Left kidney (tissue), 8 donors: ENCODE measurements at places on chromosomes 13 and 19. TPM values are rescaled to one million over a fixed set of nuclear protein-coding genes. Genes with fewer than 3 reads are reported as not detected.

GRCh38 chr13:64506246-64506645 is 2723.9 kb downstream of the PCDH9 start:
- DNase-seq: no peak

DNA sequence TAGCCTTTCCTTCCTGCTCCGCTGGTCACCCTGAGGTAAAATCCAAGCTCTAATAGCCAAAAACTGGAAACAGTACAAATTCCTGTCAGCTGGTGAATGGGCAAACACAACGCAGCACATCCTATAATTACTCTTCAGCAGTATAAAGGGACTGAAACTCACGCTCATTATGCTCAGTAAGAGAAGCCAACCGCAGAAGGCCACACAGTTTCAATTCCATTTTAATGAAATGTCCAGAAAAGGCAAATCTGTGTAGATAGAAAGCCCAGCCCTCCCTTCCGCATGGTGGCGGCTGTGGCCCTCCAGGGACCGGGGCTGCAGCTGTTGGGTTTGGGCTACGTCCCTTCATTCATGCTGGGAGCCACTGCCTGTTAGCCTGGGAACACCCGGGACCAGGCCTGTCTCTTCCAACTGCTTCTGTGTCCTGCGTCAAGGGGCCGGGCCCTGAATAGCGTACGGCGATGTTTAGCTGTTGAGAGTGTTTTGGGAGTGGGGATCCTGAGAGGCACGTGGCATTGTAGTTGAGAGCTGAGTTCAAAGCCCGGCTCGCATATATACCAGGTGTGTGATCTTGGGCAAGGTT is 23.5 kb downstream of the NKPD1 start:
- no peak for DNase-seq

- peak; percentile 0 for DNase-seq
These were observed 37.3 kb upstream of the FNDC3A start for GRCh38 chr13:48938308-48938943.

- DNase-seq: no peak
These were observed 26.9 kb upstream of the KL start for GRCh38 chr13:32989290-32989667.

- DNase-seq: no peak
These were observed 50.2 kb downstream of the ERICH6B start for GRCh38 chr13:45565331-45565730.

DNA sequence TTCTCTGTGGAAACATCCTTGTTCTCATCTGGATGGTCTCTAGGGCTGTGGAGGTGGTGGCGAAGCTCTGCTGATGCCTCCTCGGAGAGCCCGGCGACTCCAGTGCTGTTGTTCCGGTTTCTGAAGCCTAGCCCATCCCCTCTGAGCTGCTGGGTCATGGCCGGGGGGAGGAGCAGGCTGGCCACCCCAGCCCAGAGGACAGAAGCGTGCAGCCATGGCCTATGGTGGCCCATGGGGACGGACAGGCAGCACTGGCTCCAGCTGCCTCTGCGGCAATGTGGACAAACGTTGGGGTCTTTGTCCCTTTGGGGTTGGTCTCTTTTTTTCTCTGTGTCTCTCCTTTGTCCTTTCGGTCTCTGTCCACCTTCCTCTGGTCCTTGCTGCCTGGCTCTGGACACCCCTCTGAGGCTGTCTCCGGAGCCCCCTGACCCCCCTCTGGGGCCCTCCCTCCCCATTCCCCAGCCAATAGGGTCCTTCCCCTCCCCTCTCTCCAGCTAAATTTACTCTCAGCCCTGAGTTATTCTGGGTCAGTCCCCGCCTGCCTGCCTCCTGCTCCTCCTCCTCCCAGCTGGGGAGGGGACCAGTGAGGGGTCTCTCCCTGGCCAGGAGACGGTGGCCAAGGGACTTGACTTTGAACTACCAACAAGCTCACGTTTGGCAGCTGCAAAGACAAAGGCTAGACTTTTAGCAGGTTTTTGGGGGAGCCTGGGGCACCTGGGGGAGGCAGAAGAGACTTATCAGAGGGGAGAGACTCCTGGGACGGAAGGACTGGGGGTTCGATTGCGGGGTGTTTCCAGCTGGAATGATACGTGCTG is at the start of gene HRC:
TSS of gene HRC (minus strand) at position 392 of the 815 bp plus-strand sequence. CDS start at position 233, 159 bp downstream.
- peak; percentile 71 for DNase-seq

GRCh38 chr13:91207261-91207660 is 140.2 kb upstream of the MIR17HG start:
- no peak for DNase-seq

DNA sequence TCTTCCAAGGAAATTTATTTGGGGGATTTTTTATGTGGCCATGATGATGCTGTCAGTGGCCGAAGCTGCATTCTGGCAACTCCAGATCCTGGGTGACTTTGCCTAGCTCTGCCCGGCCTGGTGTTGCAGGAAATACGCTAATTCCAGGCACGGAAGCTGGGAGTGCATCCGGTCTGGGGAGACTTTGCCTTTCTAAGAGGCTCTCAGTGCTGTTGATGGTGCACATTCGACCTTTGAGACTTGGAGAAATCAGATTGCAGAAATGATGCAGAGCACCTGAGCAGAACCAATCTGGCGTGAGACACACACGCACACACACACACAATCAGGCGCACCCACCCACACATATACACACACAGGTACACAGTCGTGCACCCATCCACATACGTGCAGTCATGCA is 5.9 kb upstream of the TMEM255B start:
- no peak for DNase-seq

DNA sequence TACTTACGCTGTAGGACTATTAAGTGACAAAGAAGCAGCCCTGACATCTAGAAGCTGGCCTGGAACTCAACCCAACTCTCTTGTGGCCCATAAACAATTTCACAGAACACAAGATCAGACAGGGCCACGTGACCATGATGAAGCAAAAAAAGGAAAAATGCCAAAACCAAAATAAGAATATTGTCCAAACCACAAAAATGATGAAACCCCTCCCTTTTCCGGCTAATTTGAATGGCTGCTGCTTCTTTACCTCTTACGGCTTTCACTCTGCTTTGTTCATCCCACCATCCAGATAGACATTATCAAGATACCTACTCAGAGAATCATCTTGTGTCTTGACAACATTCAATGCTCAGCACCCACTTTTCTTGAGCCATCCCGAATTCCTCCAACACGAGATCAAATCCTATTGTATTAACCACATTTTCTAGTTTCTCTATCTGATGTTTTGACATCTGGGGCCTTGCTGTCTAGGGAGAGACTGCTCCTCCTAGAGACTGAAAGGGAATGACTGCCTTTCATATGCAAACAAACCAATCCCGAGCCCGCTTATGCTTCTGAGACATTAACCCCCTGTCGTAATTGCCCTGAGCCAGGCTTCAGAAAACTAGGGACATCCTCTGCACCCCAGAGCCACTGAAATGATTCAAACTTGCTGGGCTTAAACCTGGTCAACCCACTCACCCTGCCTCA is 186.3 kb downstream of the TDRD3 start:
- DNase-seq: no peak

- DNase-seq: no peak
These were observed 33.9 kb upstream of the ATP11A start for GRCh38 chr13:112655913-112656312.

DNA sequence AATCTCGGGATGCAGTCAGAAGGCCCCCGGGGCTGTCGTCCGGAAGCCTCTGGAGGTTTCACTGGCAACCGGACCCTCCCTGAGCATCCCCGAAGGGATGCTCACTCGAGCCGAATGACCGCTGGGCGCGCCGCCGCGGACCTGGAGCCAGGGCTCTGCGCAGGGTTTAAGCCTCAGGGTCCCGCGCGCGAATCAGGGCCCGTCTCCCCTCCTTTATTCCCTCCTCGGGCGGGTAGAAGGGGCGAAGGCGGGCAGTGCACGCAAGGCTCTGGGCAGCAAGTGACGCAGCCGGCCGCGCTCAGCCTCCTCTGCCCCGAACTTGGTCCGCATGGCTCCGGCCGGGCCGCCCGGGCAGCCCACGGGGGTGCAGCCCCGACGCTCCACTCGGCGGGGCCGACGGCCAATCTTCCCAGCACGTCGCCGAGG is 572 bp downstream of the SHISA2 start:
- DNase-seq: no peak

DNA sequence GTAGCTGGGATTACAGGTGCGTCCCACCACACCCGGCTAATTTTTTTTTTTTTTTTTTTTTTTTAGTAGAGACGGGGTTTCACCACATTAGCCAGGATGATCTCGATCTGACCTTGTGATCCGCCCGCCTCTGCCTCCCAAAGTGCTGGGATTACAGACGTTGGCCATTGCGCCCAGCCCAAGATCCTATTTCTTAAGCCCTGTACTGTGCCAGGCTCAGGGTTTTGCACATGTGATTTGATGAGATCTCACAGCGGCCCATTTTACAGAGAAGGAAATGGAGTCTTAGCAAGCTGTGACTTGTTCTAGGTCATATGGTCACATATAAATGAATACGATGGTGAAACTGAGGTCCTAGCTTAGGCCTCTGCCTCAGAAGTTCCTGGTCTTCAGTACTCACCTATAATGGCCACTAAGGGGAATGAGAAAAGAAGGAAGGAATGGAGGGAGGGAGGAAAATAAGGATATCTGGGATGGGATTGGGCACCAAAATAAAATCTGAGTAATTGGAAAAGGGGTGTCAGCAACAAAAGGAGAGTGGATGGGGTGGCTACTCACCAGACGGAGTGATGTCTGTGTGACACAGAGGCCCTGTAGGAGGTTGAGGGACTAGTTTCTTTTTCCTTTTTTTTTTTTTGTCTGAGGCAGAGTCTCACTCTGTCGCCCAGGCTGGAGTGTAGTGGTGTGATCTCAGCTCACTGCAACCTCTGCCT is 1.3 kb downstream of the OSCAR start:
- DNase-seq: no peak

- peak; percentile 25 for DNase-seq
These were observed 29.4 kb downstream of the ZNRF4 start for GRCh38 chr19:5484398-5485285.

DNA sequence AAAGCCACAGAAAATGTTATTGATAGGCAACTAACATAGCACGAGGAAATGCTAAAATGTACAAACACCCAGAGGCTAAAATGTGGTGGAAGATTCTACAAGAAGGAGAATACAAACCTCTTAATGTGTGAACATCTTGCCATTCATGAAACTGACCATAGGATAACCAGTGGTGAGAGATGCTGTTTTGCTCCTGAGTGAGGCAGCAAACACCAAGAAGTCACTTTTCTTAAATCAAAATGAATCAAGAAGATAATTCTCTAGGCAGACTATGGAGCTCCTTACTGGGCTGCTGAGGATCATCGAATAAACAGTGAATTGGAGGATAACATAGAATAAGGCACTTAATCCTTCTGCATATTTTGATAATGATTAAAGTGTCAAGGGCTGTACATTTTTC is 375.4 kb upstream of the SLITRK6 start:
- DNase-seq: no peak

DNA sequence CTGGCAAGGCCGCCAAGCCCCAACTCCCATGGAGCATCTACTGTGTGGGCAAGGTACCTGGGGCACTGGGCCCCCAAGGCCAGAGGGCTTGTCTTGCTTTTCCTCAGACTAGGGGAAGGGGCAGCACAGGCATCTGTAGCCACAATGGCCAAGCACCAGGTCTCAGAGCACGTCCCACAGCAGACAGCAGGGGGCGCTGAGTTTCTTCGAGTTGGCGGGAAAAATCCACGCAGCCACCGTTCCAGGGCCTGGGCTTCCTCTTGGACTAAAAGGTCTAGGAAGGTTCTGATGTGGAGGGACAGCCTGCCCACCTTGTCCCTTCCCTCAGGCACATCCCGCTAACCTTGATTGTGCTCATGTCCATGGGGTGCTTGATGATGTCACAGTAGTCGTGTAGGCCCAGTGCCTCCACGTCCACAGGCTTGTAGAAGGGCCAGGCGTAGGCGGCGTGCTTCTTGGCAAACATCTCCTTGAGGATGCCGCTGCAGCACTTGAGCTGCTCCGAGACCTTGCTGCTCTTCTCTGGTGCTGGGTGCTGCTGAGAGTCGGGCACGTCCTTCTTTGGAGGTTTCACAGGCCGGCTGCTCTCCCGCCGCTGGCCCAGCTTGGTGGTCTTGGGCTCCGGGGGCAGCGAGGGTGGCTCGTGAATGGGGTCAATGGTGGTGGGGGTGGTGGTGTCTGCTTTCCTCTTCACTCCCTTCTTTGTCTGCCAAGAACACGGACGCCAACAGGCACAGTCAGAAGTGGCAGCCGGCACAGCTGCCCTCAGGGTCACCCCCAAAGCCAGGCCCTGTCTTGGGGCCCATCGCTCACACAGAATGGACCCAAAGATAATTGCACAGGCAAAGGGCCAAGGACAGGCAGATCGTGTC is 32.0 kb upstream of the EPHX3 start:
- DNase-seq: peak; percentile 65

- DNase-seq: no peak
These were observed 9.6 kb downstream of the PLIN4 start for GRCh38 chr19:4508698-4509097.

GRCh38 chr19:6613711-6614110 is 22.8 kb upstream of the CD70 start:
- DNase-seq: no peak

- no peak for DNase-seq
These were observed 132.8 kb upstream of the SPRY2 start for GRCh38 chr13:80473695-80474094.

DNA sequence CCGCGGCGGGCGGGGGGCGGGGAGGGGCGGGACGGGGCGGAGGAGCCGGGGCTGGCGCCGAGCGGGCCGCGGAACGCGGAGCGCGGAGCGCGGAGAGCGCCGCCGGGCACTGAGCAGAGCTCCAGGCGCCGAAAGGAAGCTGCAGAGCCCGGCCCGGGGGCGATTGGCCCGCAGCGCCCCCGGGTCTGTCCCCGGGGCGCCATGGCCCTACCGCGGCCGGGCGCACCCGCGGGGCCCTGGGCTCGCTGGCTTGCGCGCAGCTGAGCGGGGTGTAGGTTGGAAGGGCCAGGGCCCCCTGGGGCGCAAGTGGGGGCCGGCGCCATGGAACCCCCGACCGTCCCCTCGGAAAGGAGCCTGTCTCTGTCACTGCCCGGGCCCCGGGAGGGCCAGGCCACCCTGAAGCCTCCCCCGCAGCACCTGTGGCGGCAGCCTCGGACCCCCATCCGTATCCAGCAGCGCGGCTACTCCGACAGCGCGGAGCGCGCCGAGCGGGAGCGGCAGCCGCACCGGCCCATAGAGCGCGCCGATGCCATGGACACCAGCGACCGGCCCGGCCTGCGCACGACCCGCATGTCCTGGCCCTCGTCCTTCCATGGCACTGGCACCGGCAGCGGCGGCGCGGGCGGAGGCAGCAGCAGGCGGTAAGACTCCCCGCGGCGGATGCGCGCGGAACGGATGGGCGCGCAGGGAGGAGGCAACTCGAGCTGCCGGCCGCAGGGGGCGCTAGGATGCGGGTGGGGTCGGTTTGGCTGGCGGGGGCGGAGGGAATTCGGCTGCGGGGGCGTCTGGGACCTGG is at the start of gene PDE4A:
TSS of gene PDE4A (plus strand) at position 95 of the 796 bp plus-strand sequence. CDS start at position 322, 227 bp downstream.
- DNase-seq: no peak

The KASH5 gene
- polyA plus RNA-seq: 0.17 TPM

The SLC25A30 gene
- polyA plus RNA-seq: 33.9 TPM

The RAB20 gene
- polyA plus RNA-seq: 6.5 TPM

The ITGBL1 gene
- 0.90 TPM for polyA plus RNA-seq

The CEACAM21 gene
- 1.7 TPM for polyA plus RNA-seq

The FZR1 gene
- polyA plus RNA-seq: 46.7 TPM

The C13orf42 gene
- polyA plus RNA-seq: 0.57 TPM
